Vagina (tissue), 2 donors: ENCODE measurements at places on chromosomes 12 and 14. TPM values are rescaled to one million over a fixed set of nuclear protein-coding genes. Genes with fewer than 3 reads are reported as not detected.

DNA sequence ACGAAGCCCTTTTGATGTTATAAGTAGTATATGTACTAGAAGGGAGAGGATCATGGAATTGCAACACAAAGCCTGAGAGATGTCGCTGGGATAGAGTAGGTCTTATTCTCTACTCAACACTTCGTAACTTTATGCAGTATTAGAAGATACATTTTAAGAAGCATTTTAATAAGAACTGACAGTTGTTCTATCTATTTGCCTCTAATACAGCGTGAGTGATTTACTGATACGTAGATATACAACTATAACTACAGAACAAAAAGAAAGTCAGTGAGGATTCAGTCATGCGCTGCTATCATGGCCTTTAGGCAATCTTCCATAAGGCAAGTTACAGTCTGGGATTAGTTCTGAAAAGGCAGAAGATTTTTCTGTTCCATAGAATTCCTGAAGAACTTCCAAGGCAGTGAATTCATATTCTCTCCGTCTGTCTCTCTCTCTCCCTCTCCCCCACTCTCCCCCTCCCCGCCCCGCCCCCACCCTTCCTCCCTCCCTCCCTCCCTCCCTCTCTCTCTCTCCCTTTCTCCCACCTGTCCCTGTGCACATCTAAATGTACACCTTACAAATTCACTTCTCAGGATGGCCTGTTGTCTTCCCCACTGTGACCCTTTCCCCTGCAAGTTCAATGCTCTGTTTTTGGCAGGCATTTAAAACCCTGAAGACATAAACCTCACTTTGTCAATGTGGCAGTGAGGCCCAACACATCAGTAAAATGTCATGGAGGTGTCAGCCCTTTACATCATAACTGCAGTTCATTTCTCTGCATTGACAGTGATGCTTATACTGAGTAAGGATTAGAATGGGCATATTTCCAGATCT is 470.6 kb downstream of the EGLN3 start:
- no peak for DNase-seq

DNA sequence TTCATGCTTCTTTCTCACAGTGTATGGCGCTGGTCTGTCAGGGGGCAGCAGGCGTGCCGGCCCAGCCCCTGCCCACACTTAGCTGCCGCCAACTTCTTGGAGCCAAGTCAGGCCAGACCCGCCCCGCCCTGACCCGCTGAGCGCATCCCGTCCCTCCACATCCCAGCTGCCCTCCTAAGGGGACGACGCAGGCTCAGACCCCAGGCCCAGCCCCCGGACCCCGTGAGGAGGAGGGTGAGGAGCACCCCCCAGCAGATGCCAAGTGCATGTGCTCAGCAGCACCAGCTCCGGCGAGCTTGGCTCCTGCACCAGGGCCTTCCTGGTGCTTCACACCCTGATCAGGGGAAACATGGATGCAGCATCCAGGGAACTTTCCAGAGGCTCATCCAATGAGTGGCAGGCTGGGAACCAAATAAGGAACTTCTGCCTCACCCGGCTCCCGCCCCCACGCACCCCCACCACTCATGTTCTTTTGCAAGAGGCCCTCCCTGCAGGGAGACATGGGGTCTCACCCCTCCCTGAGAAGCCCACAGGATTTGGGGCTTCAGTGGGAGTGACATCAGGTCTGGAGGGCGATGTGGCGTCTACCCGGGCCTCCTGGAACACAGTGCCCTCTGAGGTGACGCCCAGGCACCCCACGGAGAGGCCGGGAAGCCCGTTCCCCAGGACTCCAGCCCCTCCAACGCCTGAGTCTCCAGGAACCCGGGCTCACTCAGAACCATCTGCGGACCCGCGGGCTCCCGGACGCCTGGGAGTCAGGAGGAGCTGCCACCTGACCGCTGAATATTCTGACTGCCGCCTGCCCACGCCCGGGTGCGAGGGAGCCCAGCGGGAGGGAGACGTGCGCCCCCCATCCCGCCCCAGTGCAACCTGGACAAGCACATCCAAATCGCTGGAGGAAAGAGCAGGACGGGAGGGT is 70.0 kb upstream of the GALNT9 start:
- DNase-seq = no peak

ZDHHC17 gene
- 59.9 TPM for total RNA-seq

GRCh38 chr12:123910761-123911193 is 61.9 kb downstream of the CCDC92 start:
- no peak for DNase-seq

- no peak for DNase-seq
Observed at GRCh38 chr14:95222870-95223398, 65.6 kb upstream of the DICER1 start.

DNA sequence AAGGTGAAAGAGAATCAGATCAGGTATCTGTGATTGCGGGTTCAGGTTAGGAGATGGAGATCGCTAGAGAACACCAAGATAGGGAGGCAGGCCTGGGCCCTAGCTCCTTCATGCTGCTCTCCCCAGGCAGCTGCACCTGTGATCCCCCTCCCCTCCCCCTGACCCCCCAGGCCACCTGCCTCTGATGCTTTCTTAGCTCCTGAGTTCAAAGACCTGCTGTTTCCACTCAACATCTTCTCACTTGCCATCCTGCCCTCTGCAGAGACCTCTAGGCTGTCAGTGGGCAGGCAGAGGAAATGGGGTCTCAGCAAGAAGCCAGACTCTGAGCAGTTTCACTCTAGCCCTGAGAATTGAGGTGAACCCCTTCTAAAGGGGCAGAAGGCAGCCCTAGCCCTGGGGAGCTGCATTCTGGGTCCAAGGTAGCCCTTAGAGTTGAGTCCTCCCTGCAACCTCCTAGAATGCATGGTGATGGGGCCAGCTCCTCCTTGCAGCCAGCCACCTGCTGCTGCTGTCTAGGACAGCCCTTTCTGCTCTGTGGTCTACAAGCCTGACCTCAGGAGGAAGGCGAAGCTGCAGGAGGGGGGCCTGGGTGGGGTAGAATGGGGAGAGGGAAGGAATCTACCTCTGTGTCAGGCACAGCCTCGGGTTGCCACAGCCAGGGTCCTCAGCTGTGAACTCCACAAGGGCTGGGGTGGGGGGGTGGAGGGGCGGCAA is 6.4 kb upstream of the SLC48A1 start:
- DNase-seq = no peak

GRCh38 chr12:51036279-51036678 is 10.1 kb upstream of the SLC11A2 start:
- DNase-seq = no peak

DNA sequence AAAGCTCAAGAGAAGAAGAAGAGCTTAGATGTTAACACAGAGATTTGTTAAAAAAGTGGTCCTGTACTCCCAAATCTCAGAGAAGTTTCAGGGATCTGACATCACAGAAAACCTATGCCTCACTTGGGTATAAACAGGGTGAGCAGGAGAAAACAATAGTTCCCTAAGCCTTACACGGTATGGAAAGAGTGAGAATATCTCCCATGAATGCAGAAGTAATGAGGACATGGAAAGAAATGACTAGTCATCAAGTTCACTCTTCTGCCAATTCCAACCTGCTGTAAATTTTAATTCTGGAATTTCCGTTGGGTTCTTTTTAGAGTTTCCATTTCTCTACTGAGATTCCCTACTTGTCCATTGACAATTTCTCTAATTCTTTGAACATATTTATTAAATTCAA is 6.2 kb upstream of the PTGER2 start:
- DNase-seq = no peak

KRT75 gene
- total RNA-seq = not detected

KRT80 gene
- 7.9 TPM for total RNA-seq

DNA sequence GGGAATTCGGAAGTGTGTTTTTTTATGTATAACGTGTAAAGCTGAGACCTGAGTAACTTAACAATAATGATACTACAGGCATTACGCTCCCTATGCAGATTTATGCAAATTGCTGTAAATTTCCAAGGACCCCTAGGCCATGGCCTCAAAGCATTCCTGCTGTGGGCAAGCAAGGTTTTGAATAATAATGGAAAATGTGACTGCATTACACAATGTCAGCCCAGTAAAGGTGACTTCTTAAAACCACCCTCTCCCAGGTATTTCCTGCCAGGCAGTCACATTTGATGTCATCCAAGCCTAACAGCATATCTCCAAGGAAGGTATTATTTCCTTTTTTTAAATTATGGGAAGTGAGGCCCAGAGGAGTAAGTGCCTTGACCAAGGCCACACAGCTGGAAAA is 621.0 kb downstream of the BCL11B start:
- DNase-seq = no peak

DNA sequence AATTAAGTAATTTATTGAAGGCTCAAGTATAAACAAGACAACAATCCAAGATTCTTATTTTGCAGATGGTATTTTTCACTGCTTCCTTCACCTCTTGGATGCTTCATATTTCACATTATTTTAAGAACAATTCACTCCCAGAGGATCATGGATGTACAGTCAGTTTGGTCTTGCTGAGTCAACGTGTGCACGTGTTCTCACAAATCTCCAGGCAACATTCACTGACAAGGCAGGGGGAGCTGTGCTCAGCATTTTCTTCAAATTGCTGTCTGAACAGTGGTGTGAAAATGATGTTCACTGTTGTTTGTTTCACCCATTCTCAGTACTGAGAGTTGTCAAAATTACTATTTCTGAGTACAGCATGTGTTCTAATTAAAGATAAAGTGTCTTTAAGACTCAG is 118.3 kb upstream of the SLC38A4 start:
- no peak for DNase-seq

DNA sequence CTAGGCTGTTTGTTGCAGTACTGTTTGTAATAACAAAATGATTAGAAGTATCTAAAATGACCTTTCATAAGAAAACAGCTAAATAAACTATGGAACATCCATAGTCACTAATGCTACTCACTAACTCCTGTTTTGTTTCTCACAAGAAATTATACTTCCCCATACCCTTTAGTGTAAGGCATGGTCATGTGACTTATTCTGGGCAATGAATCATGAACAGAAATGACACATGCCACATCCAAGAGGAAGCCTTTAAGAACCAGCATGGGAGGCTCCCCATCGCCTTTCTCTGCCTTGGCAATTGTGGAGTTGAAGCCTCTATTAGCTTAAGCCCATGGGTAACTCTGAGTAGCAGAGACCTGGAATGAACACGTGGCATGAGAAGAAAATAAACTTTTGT is 49.3 kb downstream of the KSR2 start:
- no peak for DNase-seq

PMCH gene
- not detected for total RNA-seq

- no peak for DNase-seq
Observed at GRCh38 chr12:24255920-24256665, 306.6 kb upstream of the SOX5 start.

SIX6 gene
- total RNA-seq = not detected

- no peak for DNase-seq
Observed at GRCh38 chr12:11662369-11662768, 12.9 kb downstream of the ETV6 start.

GRCh38 chr14:30966415-30967363 is 58.8 kb upstream of the AP4S1 start:
- DNase-seq = no peak

GRCh38 chr12:1439687-1440086 is 154.7 kb downstream of the FBXL14 start:
- no peak for DNase-seq

AKAP3 gene
- not detected for total RNA-seq

SSTR1 gene
- 1.2 TPM for total RNA-seq

GRCh38 chr14:77886010-77886409 is 86.1 kb downstream of the ADCK1 start:
- no peak for DNase-seq

DNA sequence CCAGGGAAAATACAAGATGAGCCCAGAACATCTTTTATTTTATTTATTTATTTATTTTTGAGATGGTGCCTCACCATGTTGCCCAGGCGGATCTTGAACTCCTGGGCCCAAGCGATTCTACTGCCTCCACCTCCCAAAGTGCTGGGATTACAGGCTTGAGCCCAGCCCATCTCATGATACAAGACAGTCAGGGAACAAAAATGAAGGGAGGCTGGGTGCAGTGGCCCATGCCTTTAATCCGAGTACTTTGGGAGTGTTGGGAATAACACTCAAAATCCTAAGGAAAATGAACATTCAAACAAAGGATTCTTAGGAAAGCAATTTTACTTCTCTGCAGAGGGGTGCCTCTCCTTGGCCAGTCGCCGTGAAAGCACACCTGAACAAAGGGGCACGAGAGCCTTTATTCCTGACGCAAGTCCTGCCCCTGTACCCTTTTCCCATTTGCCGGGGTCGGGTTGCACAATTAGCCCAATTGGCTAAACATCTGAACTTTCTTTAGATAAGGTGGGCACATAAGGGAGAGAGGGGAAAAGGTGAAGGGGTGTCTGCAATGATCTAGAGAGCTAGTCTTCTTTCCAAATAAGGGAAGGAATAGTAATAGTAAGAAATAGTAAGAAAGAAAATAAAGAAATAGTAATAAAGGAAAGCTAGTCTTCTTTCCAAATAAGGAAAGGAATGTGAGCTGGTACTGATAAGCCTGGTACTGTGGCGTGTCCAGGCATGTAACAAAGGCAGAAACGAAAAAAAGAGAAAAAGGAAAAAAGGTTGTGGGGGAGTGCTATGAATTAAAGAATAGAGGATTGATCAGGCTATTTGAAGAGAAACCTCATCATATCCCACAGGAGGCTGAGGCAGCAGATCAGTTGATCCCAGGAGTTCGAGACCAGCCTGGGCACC is 13.4 kb downstream of the NCAPD2 start:
- no peak for DNase-seq

KRT6A gene
- total RNA-seq = 7,258 TPM

DNA sequence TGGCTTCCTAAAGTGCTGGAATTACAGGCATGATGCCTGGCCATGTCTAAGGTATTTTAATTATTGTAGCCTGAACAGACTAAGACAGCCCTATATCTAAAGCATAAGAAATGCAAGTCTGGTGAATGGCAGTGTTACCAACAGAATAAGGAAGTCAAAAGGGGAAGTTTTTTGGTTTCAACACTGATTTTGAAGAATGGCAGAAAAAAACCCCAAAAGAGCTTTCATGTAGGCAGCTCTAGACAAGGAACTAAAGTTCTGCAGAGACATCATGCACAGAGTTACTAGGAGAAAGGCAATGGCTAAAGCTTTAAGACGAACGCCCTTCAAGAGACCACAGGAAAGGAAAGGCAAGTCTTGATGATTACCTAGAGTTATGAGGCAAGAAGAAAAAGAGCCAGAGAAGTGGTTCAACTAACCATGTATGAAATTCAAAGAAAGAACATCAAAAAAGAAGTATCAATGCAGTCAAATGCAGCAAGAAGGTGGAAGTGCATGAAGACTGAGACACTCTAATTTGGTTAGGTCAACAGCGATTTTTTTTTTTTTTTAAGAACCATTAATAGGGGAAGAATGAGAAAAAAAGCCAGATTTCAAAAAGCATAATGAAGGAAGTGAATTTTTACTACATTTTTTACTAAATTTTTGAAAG is 50.8 kb downstream of the RPS6KA5 start:
- DNase-seq = no peak
